Frontal cortex (tissue), 4 donors: ENCODE measurements at places on chromosomes 3 and 15.

DNA sequence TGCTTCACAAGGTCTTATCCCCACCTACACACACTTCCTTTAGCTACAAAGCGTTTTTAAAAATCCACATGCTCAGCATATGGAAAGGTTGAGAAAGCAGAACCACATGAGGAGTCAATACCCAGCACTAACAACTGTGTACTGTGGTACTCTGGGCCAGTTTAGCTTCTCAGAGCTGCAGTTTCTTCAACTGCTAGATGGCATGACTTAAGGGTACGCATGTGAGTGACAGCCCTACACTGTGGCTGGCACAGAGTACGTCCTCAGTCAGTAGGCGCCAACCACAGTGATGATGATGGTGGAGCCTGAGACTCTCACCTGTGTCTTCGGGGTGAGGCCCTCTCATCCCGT lies 17.4 kb downstream of the CCDC12 start:
- no peak for DNase-seq

DNA sequence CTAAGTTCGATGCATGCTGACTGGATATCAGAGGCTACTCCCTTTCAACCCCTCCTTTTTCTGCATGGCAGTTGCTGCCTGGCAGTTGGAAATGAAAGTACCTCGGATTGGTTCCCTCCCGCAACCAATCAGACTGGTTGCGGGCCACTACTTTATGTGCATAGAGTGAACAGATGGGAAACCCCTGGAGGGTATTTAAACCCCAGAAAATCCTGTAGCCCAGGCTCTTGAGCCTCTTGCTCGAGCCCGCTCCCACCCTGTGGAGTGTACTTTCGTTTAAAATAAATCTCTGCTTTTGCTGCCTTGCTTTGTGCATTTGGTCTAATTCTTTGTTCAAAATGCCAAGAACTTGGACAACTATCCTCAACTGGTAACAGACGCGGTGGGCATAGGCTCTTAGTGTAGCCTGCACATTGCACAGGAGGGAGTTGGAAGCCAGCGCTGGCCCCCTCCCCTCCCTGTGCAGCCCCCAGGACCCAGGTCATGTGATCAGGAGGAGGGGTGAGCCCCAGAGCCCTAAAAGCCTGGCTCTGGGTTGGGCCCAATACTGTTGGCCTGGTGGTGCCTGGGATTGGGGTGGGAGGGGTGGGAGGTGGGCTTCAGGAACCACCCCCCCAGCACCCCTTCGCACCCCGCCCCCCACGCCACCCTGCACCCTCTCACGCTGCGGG lies 26.8 kb downstream of the RHCG start:
- no peak for DNase-seq

GRCh38 chr15:101852356-101852755 lies 40.4 kb downstream of the OR4F15 start:
- DNase-seq: no peak

DNA sequence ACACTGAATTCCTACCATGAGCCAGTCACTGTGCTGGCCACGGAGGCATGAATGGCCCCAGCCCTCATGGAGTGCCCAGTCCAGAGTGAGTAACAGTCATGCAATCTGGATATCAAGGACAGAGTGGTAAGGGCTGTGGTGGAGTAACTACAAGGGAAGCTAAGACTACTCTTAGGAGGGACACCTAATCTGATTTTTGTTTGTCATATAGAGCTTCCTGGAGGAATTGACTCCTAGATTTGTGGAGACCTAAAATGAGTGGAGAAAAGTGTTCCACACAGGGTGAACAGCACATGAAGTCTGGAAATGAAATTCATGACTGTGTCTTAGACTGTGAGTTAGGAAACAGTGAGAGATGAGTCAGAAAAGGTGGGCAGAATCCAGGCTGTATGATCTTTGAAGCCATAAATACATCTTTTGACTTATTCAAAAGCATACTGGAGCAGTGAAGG lies 219.9 kb downstream of the NFKBIZ start:
- DNase-seq: no peak

GRCh38 chr3:82078246-82078645 lies 316.8 kb upstream of the GBE1 start:
- no peak for DNase-seq

DNA sequence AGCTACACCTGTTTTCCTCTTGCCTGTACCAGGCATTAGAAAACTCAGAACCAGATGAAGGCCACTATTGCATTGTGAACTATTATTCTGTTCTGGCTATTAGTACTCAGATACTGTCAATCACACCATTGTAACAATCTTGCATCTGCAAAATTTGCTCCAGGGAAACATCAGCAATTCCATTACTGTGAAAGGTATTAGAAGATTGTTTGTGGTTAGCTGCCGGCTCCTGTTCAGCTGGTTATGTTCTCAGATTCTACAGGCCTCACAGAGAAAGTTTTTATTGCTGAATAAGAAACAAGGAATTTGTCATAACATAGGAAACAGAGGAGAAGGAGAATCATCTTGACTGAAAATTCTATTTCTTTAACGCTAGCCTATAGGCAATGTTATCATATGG lies 179.9 kb downstream of the PLOD2 start:
- no peak for DNase-seq

DNA sequence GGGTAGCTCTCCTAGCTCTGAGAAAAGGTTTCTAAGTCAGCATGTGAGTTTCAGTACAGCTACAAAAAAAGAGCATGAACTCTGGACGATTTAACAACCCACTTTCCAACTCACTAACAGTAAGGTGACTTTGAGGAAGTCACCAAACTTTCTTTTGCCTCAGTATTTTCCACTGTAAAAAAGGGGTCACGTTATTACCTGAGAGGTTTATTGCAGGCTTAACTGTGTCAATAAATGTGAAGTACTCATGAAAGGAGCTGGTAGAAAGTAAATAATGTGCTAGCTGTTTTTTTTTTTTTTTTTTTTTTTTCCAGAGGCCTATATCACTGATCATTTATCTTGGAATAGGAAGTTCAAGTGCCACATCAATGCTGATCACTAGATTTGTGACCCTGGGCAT lies 89.3 kb downstream of the PLSCR2 start:
- no peak for DNase-seq

GRCh38 chr15:68602459-68603215 lies 23.8 kb downstream of the CORO2B start:
- DNase-seq: no peak

DNA sequence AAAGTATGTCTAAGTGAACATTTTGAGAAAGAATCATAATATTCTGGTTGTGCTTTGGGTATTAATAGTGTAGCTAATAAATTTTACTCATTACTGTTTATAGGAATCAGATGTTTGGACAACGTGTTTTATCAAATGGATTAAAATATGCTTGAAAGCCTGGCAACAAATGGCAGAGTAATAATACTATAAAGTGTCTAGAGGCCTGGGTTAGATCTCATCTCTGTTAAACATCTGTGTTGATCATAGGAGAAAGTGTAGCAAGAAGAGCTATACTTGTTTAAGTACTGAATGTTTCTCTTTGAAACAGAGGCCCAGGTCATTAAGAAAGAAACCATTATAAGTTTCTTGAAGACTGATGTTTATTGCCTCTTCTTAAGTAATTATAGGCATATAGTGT lies 30.5 kb downstream of the VPS8 start:
- DNase-seq: no peak

DNA sequence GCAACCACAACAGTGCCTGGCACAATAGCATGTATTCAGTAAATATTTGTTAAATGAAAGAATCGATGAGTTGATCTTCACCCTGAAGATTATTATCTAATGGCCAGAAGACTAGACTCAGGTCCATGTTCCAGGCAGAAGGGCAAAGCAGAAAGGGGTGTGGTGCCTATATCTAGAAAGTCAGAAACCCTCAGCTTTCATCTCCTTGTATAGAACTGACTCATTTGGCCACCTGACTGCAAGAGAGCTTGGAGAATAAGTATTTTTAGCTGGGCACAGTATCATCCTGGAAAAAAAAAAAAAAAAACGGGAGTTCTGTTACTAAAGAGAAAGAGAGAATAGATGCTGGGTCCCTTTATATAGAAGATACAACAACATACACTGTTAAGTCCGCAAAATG lies 69.7 kb upstream of the SPRED1 start:
- no peak for DNase-seq

DNA sequence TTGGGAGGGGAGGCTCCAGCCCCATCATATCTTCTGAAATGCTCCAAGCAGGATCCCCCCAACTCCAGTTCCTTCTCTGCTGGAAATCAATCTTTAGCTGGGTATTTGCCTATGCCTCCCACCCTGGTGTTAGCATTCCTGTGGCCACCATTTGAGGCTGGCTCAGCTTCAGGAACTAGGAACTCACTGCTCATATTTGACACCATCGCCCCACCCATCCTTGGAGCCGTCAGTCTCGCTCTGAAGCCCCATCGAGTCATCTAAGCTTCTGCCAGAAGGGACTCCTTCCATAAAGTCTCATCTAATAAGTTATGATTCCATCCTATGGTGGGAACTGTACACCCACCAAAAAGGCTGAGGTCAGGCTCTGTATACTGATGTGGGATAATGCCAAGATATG lies 26.4 kb downstream of the PRKCD start:
- no peak for DNase-seq

GRCh38 chr3:128167973-128168674 lies 14.8 kb downstream of the EEFSEC start:
- DNase-seq: no peak

DNA sequence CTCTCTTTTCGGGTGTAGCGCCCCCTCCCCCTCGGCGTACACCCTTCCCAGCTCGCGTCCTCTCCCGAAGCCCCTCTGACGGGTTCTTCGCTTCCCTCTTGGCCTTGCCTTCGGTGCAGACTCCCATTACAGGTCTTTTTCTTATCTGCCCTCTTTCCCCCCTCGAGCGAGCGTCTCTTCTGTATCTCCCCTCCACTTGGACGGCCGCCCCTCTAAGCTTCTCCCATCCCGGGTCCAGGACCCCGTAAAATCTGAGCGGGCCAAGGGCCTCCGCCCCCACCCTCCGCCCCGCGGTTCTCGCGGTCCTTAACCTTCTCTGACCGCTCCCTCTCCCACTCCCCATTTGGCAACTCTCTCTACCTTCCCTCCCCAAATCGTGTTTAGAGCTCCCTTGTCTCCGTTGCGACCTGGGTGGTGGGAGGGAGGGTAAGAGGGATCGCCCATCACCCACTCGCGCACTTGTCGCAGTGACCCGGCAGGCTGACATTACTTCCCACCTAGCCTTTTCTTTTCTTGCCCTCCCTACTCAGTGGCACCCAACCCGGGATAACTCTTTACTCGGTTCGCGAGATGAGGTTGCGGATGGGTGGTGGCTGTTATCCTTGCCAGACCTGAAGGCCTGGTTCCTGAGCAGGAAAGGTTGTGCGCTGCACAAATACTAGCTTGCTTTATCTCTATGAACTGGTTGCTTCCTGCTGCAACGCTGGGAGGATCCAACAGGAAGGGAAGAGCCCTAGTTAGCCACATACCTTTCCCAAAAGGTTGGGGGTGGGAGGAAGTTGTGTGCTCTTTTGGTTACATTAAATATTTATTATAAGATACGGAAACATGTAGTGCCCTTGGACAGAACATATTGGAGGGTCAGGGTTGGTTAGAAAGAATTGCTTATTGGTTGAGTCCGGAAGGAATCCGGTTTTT lies 922 bp downstream of the RAB11A start:
- DNase-seq: no peak

DNA sequence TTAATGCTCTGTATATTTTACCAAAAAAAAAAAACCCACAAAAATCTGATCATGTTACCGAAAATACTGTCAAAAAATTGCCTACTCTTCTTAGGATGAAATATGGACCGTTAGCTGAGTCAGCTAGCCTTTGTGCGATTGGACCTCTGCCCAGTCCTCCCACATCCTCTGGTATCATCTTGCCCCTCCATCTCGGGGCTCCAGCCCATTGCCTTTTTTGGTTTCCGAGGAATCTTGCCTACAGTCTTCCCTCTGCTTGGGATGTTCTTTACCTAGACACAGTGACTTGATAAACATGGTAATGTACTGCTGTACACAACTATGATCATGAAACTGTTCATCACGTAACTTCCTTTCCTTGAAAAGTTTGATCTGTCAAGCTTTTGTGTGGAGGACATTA lies 371.4 kb downstream of the SV2B start:
- DNase-seq: no peak
